Cortex of kidney (tissue), 1 donor: ENCODE measurements at places on chromosomes 12 and 14.

GRCh38 chr12:104387190-104387589 is 69.6 kb upstream of the CHST11 start:
- DNase-seq, result no peak

DNA sequence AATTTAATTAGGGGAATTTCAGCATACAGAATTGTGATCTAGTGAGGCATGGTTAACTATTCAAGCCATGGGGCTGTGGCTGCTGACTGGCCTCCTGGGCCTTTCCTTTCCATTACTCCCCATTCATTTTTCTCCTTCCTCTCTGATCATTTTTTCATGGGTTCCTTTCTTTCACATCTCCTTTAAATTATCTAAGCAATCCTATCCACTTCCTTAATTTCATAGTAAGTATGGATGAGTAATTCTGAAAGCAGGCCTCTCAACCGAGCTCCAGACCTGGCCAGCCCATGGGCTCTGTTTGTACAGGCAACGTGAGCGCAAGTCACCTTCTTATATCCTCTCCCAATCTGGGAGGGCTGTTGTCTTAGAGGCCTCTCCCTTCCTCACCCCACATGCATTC is 13.4 kb downstream of the CKAP4 start:
- DNase-seq, result no peak

- no peak for DNase-seq
Observed at GRCh38 chr12:120825337-120825736, 78.8 kb downstream of the SPPL3 start.

DNA sequence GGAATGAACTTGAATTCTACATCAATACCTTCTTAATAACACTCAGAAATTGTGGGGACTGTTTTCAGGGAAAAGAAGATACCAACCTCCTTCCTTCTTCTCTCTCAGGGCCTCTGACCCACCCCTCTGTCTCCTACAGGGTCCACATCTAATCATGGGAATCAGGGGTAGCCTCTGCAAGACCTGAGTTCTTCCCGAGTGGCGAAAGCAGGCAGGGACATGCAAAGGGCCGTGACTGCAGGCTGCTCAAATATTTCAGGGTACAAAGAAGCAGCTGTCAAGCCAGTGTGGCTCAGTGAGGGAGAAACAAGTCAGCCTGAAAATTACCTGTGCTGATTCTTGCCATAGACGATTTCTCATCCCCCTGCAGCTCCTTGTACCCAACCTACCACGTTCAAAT is 123.1 kb upstream of the PARP11 start:
- DNase-seq, result no peak

DNA sequence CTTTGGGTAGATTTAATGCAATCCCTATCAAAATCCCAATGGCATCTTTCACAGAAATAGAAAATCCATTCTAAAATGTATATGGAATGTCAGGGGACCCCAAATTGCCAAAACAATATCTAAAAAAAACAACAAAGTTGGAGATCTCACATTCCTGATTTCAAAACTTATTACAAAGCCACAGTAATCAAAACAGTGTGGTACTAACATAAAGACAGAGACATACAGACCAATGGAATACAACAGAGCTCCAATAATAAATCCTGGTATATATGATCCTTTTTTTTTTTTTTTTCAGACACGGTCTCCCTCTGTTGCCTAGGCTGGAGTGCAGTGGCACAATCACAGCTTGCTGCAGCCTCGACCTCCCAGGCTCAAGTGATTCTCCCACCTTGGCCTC is 4.7 kb downstream of the TMBIM4 start:
- DNase-seq, result no peak

DNA sequence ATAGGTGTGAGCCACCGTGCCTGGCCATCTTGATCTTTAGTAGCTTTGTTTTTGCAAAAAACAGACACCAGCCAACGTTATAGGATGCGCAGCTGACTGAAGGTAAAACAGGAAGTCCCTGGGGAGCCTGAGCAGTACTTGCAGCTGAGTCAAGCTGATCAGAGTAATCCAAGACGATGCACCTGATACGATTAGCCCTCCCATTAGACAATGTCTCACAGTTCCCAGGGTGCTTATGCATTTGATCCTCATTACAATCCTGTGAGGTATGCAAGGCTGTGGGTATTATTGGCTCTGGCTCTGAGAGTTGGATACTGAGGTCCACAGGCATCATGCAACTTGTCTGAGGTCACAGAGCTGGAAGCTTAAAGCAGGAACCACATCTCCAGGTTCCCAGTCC is 8.1 kb downstream of the KRT18 start:
- DNase-seq, result no peak

GRCh38 chr14:55718551-55718950 is 138.5 kb downstream of the KTN1 start:
- DNase-seq, result no peak

GRCh38 chr14:50756300-50756699 is 74.7 kb downstream of the NIN start:
- DNase-seq, result no peak

DNA sequence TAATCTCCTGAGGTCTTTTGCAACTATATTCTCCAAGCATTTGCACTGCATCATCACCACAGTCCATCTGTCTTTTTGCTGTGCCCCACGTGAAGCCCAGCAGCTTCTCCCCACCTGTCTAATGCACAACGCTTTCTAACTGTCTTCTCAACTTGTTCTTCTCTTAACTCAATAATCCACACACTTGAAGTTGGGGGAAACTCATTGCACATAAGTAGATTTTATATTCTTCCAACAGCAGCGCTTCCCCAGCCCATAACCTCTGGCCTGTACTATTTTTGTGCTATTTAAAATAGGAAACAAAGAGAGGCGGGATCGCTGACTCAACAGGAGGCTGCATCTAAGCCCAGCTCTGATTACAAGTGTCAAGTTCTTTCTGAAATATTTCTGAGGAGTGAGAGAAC is 226.7 kb downstream of the GXYLT1 start:
- no peak for DNase-seq

- DNase-seq, result no peak
Observed at GRCh38 chr14:23528555-23528954, 23.0 kb downstream of the ZFHX2 start.

DNA sequence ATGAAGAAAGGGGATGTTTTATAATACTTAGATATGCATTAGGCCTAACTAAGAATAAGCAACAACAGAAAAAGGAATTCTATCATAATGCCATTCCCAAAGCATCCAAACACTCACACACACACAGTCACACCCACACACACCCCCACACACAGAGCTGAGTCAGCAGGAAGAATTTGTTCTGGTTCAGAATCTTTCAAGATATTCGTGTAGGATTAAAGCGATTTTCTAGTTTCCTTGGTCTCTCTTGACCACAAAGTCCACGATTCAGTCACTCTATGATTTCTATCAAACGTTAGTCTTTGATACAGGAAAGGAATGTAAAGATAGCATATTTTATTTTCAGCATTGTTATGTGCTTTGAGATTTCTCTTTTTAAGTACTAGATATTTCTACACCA is 382.6 kb upstream of the DCN start:
- DNase-seq, result no peak
